A549 (cell line): ENCODE measurements at places on chromosomes 13 and 19.

DNA sequence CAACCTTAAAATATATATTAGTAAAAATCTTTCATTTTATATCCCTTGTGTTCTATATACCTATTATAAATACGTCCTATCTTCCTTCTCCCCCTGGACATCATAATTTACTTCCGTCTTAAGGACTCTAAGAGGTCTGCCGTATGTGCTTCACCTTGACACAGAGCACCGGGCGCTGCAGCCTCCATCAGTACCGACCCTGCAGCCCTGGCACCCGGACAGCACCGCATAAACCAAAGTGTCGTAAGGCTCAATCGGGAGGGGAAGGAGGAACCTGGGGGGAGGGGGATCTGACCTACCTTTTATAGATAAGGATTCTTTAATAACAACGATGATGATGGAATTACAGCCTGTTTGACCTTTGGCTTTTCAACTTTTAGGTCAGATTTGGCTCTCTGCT, 44.0 kb downstream of the EFNB2 start:
- no peak for DNase-seq

DNA sequence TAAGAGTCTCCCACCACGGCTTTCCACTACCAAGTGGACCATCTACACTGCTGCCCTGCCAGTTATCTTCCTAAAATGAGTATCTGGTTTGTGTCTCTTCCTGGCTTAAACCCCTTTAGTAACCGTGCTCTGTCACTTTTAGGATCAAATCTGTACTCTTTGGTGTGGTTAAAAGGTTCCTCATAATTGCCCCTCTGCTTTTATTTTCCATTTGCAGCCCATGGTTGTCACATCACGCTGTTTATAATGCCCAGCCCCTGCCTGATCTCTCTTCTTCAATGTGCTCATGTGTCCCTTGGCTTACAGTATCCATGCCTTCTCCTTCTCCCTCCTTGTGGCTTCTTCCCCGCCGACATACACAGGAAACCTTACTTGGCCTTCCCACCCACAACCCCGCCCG, 100.1 kb downstream of the DGKH start:
- no peak for DNase-seq

DNA sequence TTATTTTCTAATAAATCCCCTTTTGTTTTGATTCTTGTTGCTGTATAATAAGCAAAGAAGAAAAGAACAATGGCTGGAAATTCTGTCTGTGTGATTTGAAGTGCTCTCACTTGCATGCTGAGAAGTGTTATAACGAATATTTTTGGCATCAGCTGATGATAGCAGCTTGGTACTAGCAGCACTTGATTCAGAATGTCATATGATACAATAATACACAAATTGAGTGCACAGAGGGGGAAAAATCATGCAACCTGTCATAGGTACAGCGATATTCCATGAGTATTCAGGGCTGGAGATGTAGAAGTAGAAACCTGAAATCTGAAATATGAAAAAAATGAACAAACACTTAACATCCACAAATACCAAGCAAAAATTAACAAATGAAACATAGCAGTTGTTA, 108.1 kb downstream of the FGF14 start:
- no peak for DNase-seq

- DNase-seq, result peak; percentile 84
These were observed 19.2 kb downstream of the GPX4 start for GRCh38 chr19:1122972-1123363.

GRCh38 chr13:40287428-40287827, 379.0 kb downstream of the FOXO1 start:
- DNase-seq, result no peak

GRCh38 chr13:85755123-85755522, 44.1 kb downstream of the SLITRK6 start:
- DNase-seq, result no peak

- DNase-seq, result no peak
These were observed 3.3 kb downstream of the LRFN3 start for GRCh38 chr19:35939307-35940077.

GRCh38 chr19:7098701-7099596, 29.4 kb downstream of the ZNF557 start:
- DNase-seq, result peak; percentile 70

DNA sequence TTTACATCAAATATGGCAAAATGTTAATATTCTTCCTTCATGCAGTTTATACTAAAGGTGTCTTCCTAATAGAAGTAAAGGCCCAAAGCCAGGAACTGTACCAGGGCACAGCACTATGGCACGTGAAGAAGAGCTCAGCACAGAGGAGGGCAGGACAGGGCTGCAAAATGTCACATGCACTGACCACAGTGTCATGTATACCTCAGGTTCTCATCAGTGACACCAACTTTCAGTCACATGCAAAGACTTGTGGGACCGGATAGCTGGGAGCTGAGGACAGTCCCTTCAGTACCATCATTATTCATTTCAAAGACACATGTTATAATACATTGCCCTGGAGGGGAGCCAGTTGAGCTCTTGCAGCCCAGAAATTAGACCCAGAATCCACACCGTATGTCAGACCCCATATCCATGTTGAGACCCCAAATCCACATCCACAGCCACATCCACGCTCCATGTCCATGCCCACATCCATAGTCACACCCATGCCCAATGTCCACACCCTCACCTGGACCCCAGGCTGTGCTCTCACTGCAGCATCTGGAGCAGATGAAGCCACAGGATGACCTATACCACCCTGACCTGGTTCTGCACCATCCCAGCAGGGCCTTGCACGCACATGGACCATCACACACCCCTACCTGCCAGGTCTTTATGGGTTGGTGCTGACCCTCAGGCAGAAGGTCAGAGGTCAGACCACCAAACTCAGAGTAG, 111.8 kb downstream of the TUBA3C start:
- no peak for DNase-seq
